Cardiac muscle cell (in vitro differentiated cells and primary cell): ENCODE measurements at places on chromosomes 6 and 20. TPM values are rescaled to one million over a fixed set of nuclear protein-coding genes. Genes with fewer than 3 reads are reported as not detected.

- H3K27me3 ChIP-seq = no peaks in the 10 kb centered on the region
- no peaks in the 10 kb centered on the region for H3K36me3 ChIP-seq
- H3K27ac ChIP-seq = no peak overlapping the region
- DNase-seq = no peak
These were observed 60.2 kb upstream of the HIVEP1 start for GRCh38 chr6:11951868-11952267.

DNA sequence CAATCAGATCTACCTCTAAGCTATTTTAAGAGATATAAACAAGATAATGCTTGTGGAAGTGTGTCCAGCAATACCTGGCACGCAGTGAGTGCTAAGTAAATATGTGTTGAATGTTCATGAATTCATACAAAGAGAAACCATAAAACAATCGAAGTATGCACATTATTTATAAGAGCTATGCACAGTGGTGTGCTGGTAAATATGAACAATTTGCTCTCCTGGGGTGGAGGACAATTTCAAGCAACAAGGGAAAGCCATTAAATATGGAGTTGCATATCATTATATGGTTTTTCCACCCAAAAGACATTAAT lies 526.6 kb upstream of the MARCKS start:
- no peak overlapping the region for H3K4me3 ChIP-seq
- no peaks in the 10 kb centered on the region for H3K36me3 ChIP-seq
- H3K27me3 ChIP-seq = no peaks in the 10 kb centered on the region

DNA sequence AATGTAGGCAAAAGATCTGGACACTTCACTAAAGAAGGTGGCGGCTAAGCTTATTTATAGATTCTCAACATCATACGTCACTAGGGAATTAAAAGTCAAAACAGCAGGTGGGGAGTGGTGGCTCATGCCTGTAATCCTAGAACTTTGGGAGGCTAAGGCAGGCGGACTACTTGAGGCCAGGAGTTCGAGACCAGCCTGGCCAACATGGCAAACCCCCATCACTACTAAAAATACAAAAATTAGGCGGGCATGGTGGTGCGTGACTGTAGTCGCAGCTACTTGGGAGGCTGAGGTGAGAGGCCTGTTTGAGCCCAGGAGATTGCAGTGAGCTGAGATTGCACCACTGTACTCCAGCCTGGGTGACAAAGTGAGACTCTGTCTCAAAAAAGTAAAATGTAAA lies 74.6 kb downstream of the GPX5 start:
- H3K27me3 ChIP-seq = no peaks in the 10 kb centered on the region
- DNase-seq = no peak
- no peaks in the 10 kb centered on the region for H3K36me3 ChIP-seq
- no peak overlapping the region for H3K27ac ChIP-seq
- H3K4me1 ChIP-seq = no peaks in the 10 kb centered on the region
- H3K4me3 ChIP-seq = no peak overlapping the region

The TP53TG5 gene
- total RNA-seq = 0.32 and 0.39 TPM in 2 replicates

The ARHGAP18 gene
- total RNA-seq = 0.45 and 0.67 TPM in 2 replicates

- no peak overlapping the region for H3K27ac ChIP-seq
- H3K4me1 ChIP-seq = no peaks in the 10 kb centered on the region
- DNase-seq = no peak
- H3K4me3 ChIP-seq = no peak overlapping the region
These were observed 187.7 kb downstream of the NFATC2 start for GRCh38 chr20:51354769-51355319.

The TMEM74B gene
- 27.7 and 40.3 TPM in 2 replicates for total RNA-seq

The ZBTB46 gene
- total RNA-seq = 43.1 and 53.4 TPM in 2 replicates

The ACTL10 gene
- total RNA-seq = 1.1 and 1.5 TPM in 2 replicates

The MLN gene
- total RNA-seq = not detected in 2 replicates

DNA sequence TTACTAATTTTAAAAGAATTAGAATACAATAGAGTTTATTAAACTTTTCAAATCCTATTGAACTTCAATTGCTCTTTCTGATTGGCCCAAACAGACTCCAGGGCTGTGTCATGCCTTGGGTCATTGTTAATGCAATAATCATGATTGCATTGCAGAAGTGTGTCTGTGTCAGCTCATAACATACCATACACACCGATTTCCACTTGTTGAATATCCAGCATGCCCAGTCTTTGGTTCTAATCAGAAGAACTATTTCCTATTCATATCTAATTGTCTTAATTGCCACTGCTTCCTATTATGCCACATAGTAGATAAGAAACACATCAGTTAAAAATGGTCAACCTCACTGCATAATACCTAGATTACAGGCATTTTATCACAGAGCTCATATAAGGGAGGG lies 106.1 kb upstream of the JAG1 start:
- no peak overlapping the region for H3K4me3 ChIP-seq
- no peak overlapping the region for H3K27ac ChIP-seq
- no peak for DNase-seq
- H3K27me3 ChIP-seq = no peaks in the 10 kb centered on the region

- DNase-seq = peak; percentile 26
- no peaks in the 10 kb centered on the region for H3K36me3 ChIP-seq
- H3K4me3 ChIP-seq = no peak overlapping the region
- H3K27ac ChIP-seq = no peak overlapping the region
- no peaks in the 10 kb centered on the region for H3K27me3 ChIP-seq
These were observed 223.6 kb downstream of the KIF16B start for GRCh38 chr20:16349523-16350260.

GRCh38 chr6:137859025-137859424 lies 8.0 kb upstream of the TNFAIP3 start:
- no peaks in the 10 kb centered on the region for H3K27me3 ChIP-seq
- no peak overlapping the region for H3K27ac ChIP-seq
- no peak overlapping the region for H3K4me3 ChIP-seq
- H3K4me1 ChIP-seq = peaks cover 21% of the 10 kb centered on the region
- DNase-seq = no peak

DNA sequence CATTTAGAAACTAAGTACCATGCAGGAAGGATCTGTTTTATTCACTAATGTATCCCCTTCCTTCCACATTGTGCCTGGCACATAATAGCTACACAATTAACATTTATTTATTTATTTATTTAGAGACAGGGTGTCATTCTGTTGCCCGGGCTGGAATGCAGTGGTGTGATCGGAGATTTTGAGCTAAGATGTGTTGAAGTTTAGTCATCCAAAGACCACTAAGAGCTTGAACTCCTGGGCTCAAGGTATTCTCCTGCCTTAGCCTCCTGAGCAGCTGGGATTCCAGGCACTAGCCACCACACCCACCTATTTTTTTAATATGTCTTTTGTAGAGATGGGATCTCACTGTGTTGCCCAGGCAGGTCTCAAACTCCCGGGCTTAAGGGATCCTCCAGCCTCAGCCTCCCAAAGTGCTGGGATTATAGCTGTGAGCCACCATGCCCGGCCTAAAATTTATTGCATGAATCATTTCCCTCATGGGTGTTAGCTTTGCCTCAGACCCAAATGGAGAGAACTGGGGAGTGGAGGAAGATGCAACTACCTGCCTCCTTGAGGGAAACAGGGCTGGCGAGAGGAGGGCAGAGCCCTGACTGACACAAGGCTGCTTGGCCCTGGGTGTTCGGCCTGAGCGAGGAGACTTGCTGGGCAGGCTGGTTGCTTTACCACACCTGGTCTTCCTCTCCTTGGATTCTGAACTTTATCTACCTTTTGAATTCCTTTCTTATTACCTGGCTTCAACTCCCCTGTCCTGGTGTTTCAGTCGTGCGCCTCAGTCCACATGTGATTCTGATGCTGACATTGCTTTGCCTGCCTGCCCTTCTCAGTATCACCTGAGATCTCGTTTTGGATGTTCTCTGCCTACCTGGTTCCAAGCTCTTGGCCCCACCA lies 1.7 kb upstream of the DYNLT1 start:
- no peak overlapping the region for H3K27ac ChIP-seq
- DNase-seq = no peak
- H3K27me3 ChIP-seq = no peaks in the 10 kb centered on the region
- no peaks in the 10 kb centered on the region for H3K36me3 ChIP-seq
- H3K4me1 ChIP-seq = peaks cover 58% of the 10 kb centered on the region
- H3K4me3 ChIP-seq = no peak overlapping the region

The CGAS gene
- 0.07 TPM in 1 of 2 replicates, not detected in the other for total RNA-seq

GRCh38 chr20:56249244-56249955 lies 868 bp downstream of the MC3R start:
- no peak overlapping the region for H3K4me3 ChIP-seq
- no peaks in the 10 kb centered on the region for H3K4me1 ChIP-seq
- H3K27ac ChIP-seq = no peak overlapping the region
- no peaks in the 10 kb centered on the region for H3K36me3 ChIP-seq

DNA sequence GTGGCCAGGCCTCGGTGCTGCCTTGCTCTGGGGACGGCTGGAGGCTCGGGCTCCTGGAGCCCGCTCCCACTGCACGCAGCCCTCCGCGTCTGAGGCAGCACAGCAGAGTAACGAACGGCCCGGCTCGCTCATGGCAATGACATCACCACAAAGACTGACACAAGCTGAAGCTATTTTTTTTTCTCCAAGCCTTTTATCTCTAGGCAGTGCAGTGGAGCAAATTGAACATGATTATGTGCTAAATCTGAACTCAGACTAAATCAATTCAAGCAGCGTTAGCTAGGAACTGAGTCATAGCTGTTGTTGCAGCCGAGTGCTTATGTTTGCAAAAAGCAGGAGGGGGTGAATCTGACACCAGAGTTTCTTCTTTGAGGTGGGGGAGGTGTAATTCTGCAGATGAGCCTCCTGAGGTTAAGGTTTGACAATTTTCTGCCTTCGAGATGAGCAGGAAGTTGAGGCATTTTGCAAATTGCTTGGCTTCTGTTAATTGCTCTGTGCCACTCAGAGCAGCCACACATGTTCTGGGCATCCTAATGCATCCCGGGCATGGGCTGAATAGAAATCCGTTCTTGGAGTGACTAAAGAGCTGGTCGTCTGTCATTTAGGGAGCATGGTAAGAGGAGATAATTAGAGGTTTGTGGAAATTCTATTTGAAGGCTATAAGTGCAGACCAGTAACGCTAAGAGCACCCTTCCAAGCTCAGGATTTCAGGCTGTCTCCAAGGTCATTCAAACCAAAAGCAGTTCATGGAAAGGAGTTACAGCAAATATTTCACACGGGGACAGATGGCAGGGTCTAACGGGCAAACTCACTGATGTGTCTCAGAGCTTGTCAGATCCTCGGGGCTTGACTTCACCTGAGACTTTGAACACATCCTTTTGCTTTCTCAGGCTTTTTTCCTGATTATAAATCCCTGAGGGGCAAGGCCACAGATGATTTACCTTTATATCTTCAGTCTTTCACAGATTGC lies 155.1 kb upstream of the ENPP5 start:
- H3K4me1 ChIP-seq = peaks cover 16% of the 10 kb centered on the region
- peak; percentile 37 for DNase-seq
- no peaks in the 10 kb centered on the region for H3K27me3 ChIP-seq
- no peak overlapping the region for H3K4me3 ChIP-seq
- H3K36me3 ChIP-seq = no peaks in the 10 kb centered on the region
- H3K27ac ChIP-seq = no peak overlapping the region

DNA sequence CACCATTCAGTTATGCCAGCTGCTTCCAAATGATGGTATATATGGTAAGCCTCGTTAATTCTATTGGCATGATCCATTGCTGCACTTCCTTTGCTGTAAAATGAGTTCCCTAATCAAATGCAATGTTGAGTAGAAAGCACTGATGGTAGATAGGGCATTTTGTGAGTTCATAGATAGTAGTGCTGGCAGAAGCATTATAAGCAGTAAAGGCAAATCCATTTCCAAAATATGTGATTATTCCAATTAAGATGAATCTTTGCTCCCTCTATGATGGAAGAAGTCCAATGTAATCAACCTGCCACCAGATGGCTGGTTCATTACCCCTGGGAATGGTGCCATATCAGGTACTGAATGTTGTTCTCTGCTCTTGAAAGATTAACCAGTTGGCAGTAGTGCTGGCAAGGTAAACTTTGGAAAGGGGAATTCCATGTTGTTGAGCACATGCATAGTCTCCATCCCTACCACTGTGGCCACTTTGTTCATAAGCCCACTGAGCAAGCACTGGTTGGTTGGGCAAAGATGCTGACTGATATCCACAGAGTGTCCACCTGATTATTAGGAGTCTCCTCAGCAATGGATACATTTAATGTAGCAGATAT lies 5.6 kb upstream of the TBPL1 start:
- no peak overlapping the region for H3K4me3 ChIP-seq
- DNase-seq = no peak
- H3K4me1 ChIP-seq = no peaks in the 10 kb centered on the region
- no peaks in the 10 kb centered on the region for H3K27me3 ChIP-seq
- no peaks in the 10 kb centered on the region for H3K36me3 ChIP-seq

GRCh38 chr6:37920667-37921066 lies 101.1 kb downstream of the ZFAND3 start:
- H3K27ac ChIP-seq = no peak overlapping the region
- no peak overlapping the region for H3K4me3 ChIP-seq
- no peak for DNase-seq
- no peaks in the 10 kb centered on the region for H3K36me3 ChIP-seq
- H3K4me1 ChIP-seq = peaks cover 11% of the 10 kb centered on the region

The CPXM1 gene
- 72.1 and 129 TPM in 2 replicates for total RNA-seq

DNA sequence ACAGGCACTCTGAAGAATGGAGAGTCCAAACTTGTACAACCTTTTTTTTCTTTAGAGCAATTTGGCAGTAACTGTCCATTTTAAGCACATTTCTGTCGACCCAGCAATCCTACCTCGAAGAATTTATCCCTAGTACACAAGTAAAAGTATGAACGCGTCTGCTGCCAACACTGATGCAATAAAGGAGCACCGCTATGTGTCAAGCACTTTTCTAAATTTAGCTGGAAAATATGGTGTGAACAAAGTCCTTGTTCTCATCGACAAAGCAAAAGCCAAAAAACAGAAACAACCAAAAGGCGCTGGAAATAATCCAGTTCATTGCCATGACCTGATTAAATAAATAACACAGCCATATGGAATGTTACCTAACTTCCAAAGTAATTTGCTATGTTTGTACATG lies 1.1 kb downstream of the DPM1 start:
- peak overlapping the region; percentile 93 for H3K4me3 ChIP-seq
- peak; percentile 56 for DNase-seq
- H3K4me1 ChIP-seq = peaks cover 24% of the 10 kb centered on the region
- H3K27me3 ChIP-seq = no peaks in the 10 kb centered on the region
- peaks cover 35% of the 10 kb centered on the region for H3K36me3 ChIP-seq
- peak overlapping the region; percentile 94 for H3K27ac ChIP-seq

The C6orf52 gene
- 2.1 and 10.9 TPM in 2 replicates for total RNA-seq

DNA sequence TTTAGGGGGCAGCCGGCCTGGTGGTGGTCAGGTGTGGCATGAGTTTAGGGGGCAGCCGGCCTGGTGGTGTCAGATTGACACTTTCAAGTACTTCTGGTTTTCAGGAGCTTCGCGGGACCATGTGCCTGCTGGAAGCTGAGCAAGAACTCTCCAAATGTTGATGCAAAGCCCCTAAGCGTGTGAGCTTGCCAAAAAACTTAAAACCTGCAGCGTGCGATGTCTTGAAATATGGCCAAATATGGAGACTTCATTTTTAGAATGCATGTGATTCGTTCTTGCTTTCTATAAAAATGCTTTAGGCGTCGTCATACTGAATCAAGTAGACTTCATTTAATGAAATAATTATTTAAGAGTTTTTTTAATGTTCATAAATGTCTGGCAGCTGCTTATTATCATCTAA lies 149.4 kb downstream of the SMOC2 start:
- H3K36me3 ChIP-seq = no peaks in the 10 kb centered on the region
- DNase-seq = no peak
- no peak overlapping the region for H3K4me3 ChIP-seq
- H3K4me1 ChIP-seq = no peaks in the 10 kb centered on the region
